Activated naive CD8-positive, alpha-beta T cell treated with anti-CD3 and anti-CD28 coated beads, Interleukin-2, amount 50 U/mL, for 16 hours (primary cell): ENCODE measurements at places on chromosomes 13 and 19.

DNA sequence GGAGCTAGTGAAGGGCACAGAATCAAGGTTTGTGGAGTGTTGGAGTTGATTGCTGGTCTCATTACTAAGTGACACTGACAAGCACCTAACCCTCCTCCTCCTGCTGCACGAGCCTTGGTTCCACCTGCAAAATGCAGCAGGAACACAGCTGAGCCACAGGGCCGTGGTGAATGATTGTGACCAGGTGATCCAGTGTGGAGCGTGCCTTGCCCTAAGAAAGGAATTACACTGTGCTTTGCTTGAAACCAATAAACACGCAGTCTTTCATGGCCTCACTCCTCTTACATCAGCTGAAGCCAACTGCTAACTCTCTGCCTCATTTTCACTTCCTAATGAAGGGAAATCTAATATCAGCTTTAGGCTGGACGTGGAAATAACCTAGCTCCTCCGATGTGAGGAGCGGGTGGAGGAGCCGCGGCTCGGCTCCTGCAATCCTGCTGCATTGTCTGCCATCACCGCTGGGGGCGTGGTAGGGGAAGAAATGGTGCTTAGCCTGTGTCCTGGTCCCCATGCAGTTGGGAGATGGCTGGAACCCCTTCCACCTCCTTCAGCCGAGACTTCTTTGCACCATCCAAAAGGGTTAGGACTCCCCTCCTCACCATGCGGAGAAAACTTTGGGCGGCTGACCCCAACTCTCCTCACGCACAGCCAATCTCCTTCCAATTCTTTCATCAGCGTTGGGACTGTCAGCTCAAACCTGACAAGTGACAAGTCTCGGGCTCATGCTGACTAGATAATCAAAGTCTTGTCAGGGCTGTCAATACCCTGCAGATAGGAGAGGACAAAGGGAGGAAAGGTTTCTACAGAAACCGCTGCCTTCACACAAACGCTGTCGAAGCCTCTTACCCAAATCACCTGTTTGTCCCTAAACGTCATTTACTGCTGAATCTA, 427.9 kb downstream of the ZNF536 start:
- DNase-seq, result no peak

DNA sequence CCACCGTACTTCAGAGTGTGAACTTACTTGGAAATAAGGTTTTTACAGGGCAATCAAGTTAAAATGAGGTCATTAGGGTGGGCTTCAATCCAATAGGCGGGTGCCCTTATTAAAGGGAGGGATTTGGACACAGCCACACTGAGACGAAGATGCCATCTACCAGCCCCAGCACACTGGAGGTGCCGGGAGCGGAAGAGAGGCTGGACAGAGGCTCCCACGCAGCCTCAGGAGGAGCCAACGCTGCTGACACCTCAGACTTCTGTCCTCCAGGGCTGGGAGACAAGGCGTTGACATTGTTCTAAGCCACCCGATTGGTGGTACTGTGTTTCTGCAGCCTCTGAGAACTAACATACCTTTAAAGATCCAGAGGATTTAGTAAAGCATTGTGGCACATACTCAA, 12.6 kb upstream of the RAB20 start:
- no peak for DNase-seq

- no peak for DNase-seq
These were observed 6.6 kb upstream of the NRTN start for GRCh38 chr19:5798244-5798643.

- DNase-seq, result no peak
These were observed 4.3 kb upstream of the LRFN3 start for GRCh38 chr19:35931874-35932202.

DNA sequence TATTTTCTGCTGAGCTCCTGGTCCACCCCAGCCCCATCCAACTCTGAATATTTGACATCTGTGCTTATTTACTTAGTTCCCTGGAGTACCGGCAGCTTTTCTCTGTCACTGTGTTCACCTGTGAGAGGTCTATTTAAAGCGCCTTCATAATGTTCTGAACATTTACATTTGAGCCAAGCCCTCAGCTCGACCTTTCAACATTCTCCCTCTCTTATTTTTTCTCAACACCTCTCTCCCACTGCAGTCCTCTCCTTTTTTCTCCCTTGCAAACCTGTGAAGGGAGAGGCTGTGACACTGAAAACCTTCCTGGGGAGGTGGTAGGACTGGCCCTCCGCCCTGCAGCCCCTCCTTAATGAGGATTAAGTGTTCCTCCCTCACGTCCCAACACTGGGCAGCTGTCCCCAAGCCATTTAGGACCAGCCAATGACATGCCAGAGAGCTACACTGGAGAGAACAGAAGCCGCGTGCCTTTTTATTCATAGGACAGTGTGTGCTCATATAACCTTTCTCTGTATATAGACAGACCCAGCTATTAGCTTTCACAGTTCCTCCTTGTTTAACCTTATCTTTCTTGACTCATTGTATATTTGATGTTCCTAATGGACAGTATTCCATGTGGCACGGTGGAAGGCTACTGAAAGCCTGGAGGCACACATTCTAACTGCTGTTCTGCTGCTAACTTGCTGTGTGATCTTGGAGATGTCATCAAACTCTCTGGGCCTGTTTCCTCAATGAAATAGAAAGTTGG, 134.8 kb downstream of the NUFIP1 start:
- no peak for DNase-seq

DNA sequence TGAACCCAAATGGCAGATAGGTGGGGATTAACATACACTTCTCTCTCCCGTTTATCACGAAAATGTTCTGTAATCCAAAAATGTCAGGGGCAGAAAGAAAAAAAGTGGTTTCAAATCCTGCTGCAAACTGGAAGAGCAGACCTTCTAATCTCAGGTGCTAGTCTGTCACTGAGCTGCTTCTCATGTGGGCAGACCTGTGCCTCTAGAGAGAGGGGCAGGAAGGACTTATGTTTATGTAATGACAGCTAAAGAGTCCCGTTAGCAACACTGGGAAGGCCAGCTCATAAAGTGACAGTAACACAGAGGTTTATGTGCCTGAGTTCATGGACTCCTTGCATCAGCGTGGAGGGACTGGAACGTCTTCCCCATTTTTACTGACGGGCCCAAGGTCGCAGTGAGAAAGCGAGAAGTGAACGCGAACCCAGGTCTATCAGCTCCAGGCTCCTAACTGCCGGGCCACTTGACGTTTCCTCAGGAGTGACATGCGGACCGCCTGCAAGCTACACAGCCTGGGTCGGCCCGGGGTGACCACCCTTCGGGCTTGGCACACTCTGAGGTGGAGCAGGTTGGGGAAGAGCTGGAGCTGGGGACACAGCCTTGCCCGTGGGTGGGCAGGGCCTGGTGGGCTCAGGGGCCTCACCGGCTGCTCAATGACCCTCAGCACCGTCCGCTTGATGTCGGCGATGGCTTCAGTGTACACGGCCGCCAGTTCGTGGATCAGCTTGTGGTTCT, 9.6 kb upstream of the RSPH6A start:
- DNase-seq, result no peak

DNA sequence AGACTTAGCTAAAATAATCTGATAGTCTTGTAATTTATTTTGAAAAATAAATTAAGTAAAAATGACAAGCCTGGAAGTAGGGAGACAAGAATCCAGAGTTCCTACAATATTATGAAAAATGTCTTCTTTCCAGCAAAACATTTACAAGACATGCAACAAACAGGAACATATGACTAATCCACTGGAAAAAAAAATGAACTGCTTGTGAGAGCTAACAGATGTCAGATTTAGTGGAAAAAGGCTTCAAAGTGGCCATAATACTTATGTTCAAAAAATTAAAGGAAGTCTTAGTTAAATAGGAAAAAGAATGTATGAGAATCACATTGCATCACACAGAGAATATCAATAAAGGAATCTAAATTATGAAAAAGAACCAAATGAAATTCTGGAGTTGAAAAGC, 2082.0 kb upstream of the PCDH20 start:
- no peak for DNase-seq

DNA sequence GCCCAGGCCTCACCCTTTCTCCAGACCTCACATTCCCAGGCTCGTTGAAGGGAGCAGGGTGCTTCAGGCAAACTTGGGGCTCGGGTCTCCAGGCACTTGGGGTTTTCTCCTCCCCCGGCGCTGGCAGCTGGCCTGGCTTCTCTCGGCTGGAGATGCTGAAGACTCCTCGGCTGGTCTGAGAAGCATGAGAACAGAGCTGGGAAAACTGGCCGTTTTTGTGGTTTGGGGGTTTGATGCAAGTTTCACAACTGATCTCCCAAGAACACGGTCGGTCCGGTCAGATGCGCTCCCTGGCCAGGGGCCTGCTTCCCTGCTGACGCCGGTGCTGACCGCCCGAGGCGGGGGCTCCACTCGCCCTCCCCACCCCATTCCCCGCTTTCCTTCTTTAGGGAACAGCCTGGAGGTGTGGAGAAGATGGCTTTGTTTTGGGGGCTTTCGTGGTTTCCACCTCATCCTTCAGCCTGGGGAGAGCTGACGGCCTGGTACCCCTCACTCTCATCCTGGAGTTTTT, 35.3 kb downstream of the CEBPA start:
- DNase-seq, result no peak

DNA sequence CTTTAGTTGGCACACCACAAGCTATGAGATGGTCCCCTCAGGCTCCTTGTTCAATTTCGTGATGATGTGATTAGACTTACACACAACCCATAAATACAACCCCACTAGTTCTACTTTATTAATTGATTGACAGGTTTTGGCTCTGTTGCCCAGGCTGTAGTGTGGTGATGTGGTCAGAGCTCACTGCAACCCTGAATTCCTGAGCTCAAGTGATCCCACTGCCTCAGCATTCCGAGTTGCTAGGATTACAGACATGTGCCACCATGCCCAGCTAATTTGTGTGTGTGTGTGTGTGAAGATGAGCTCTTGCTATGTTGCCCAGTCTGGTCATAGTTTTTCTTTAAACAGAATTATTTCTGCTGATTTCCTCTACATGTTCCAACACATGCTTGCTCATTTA, 17.5 kb upstream of the HTR2A start:
- DNase-seq, result no peak

DNA sequence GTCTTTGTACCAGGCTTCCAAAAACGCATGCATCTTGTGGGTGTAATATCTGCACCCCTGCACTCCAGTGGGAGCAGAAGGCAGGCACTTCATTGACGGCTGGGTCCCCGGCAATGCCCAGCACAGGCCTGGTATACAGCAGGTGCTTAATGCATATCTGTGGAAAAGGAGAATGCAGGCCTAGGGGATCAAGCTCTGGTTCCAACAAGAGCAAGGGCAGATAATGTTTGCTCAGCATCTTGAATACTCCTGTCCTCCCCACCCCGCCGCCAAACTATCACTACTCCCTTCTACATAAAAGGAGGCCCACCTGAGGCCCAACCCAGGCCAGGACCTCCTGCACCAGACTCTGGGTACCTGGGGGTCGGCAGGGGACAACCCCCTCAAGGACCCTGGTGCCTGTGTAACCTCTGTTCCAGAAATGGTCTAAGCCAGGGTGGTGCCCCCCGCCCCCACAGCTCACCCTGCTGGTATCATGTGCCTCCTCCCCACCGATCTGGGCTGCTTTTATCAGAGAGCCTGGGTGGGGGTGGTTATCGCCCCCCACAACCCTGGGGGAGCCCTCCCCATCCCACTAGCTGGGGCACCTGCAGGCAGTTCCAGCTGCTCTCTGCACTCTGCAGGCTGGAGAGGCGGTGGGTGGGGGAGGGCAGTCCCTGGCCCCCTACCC, 4.8 kb downstream of the KLF16 start:
- DNase-seq, result no peak

DNA sequence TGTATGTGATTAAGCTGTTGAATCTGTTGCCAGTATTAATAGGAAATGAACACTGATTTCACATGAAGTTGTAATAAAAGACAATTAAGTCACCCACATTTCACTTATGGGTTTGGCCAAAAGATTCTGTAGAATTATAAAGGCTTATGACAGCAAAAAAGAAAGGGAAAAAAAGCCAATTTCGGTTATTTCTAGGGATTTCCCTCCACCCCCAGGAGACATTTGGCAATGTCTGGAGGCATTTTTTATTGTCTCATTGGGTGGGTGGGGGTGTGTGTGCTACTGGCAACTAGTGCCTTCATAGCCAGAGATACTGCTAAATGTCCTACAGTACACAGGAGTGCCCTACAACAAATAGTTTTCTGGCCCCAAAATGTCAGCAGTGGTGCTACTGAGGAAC, 175.7 kb downstream of the LMO7 start:
- no peak for DNase-seq

DNA sequence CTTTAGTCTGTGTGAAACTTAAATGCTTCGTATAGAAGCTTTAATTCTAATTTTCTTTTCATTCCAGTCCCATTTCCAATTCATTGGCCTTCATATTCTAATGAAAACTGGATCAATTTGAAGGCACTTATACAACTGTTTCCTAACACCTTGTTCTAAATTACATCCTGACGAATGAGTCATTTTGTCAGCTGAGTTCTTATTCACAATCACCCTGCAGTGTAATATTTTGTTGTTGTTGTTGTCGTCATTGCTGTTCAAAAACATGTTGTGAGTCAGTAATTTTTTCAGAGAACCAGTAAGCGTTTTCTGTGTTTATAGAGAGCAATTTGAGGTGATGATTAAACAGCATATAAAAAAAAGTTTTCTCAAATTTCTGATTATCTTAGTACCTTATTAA, 290.0 kb downstream of the PCDH9 start:
- DNase-seq, result no peak

DNA sequence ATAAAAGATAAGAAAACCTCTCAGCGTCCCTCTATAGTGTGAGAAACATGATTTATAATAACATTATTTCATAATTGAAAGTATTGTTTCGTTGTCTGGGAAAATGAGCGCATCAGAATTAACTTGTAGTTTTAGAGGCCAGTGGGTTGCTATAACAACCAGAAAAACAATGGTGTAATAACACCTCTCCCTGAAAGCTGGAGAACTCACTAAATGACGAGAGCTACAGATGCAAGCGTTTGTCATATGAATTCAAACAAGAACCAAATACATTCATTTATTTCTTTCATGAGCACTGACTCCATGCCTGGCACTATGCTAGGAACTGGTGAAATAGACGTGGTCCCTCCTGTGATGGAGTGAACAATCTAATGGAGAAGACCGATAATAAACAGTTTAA, 16.3 kb downstream of the KBTBD7 start:
- DNase-seq, result no peak

DNA sequence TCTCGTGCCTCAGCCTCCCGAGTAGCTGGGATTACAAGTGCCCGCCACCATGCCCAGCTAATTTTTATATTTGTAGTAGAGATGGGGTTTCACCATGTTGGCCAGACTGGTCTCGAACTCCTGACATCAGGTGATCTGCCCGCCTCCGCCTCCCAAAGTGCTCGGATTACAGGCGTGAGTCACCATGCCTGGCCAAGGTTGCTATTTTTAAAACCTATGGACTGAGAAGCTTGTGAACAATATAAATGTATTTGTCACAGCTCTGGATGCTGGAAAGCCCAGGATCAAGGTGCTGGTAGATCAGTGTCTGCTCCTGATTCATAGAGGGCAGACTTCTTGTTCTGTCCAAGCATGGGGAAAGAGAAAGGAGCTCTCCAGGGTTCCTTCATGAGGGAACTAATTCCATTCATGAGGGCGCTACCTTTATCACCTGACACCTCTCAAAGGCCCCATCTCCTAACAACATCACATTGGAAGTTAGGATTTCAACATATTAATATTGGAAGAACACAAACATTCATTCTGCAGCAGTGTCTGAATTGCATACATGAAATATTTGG, 16.1 kb downstream of the CARD8 start:
- DNase-seq, result no peak
